ENCODE measurements at places on chromosomes 4 and X.

DNA sequence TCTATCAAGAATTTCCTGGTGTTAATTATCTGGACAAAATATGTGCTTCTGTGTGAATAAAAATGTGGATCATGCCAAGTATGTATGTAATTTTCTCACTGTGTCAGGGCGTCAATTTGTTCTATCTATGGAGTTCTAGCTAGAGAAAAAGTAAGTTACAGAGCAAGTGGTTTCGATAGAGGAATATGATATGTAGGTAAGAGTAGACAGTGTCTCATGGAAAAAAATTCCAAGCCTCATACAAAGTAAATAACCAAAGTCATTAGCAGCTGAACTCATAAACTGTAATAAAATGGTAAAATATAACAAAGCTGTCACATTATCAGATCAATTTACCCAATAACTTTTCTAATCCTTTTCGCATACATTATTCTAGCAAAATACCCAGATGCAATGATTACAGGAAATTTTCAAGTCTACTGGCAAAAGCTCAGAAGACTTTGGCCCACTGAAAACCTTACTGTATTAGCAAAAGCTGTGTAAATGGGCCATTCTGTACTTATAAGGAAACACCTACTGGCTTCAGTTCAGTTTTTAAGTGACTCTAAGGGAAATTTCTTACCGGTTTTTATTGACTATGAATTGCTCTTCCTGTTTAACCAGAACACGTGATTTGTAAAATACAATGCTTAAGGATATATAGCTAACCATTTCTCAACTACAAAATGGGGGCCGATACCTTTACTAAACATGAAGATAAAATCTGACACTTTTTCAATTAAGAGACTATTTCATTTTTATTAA is 121.0 kb upstream of the ARSJ start:
- DNase-seq: no peak

GRCh38 chr4:3479358-3480101 is 16.4 kb downstream of the DOK7 start:
- DNase-seq: no peak

DNA sequence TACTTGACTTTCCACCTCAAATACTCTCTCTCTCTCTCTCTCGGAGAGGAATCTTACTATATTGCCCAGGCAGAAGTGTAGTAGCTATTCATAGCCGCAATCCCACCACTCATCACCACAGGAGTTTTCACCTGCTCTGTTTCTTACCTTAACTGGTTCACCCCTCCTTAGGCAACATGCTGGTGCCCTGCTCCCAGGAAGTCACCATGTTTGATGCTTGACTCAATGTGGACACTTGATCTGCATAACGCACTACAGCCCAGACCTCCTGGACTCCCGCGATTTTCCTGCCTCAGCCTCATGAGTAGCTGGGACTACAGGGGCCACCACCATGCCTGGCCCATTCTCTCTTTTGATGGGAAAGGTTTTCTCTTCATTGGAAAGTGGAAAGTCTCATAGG is 271.8 kb downstream of the FBXW7 start:
- no peak for DNase-seq

GRCh38 chr4:76526585-76526990 is 91.6 kb downstream of the SHROOM3 start:
- no peak for DNase-seq

DNA sequence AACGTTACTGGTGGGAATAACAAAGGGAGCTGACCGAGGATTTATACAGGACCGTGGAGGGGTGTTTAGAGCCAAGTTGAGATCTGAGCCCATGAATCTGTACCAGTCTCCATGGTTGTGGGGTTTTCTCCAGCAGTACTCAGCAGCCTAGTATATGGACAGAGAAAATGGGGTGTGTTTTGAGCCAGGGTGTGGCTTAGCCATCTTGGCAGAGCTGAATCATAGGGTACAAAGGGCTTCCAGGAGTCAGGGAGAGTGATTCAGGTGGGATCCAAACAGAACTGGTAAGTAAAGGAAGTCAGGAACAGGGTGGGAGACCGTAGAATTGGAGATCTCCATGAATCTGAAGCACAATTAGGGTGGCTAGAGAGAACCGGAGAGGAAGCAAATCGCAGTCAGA is 7.4 kb upstream of the HPRT1 start:
- no peak for DNase-seq

GRCh38 chr4:8439168-8439567 is 1.4 kb downstream of the ACOX3 start:
- DNase-seq: no peak

DNA sequence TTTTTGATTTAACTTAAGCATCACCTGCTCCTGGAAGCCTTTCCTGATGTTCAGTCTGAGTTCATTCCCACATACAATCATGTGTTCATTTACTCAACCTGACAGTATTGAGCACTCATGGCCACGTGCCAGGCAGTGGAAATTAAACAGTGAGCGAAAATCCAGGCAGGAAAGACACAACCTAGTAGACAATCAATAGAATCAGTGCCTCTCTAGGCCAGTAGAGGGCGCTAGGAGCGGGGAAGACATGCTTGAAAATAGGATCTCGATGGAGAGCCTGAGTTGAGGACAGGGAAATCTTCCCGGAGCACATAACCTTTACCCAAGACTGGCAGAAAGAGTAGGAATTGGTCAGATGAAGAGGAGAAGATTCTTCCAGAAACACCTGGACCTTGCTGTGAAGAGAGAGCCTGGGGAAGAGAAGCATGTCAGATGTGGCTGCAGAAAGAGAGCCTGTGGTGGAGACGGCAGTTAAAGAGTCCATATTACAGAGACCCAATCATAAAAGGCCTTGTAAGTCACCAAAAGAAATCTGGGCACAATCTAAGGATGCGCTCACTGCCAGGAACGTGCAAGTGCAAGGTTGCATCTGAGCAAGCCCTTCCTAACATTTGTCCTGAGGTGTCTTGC is 103.5 kb downstream of the LDB2 start:
- no peak for DNase-seq

GRCh38 chrX:426881-427280 is 40.2 kb upstream of the PPP2R3B start:
- DNase-seq: no peak

GRCh38 chrX:112816908-112817307 is 23.7 kb downstream of the AMOT start:
- no peak for DNase-seq

GRCh38 chrX:56826020-56826419 is 97.0 kb downstream of the NBDY start:
- DNase-seq: no peak

- DNase-seq: no peak
Observed at GRCh38 chr4:104549736-104550135, 55.0 kb upstream of the CXXC4 start.

- DNase-seq: no peak
Observed at GRCh38 chrX:8204943-8205342, 33.9 kb upstream of the VCX2 start.

- DNase-seq: no peak
Observed at GRCh38 chr4:108511618-108512017, 108.8 kb upstream of the RPL34 start.
